Fibroblast of lung (primary cell): ENCODE measurements at places on chromosomes 7 and 10. TPM values are rescaled to one million over a fixed set of nuclear protein-coding genes. Genes with fewer than 3 reads are reported as not detected.

Gene FEZF1
- polyA plus RNA-seq: not detected in 2 replicates

Gene CTNNA3
- not detected in 2 replicates for polyA plus RNA-seq

Gene KEL
- polyA plus RNA-seq: 0.05 TPM in 1 of 2 replicates, not detected in the other

Gene MEIG1
- polyA plus RNA-seq: 0.18 TPM in 1 of 2 replicates, not detected in the other

Gene PTPRZ1
- polyA plus RNA-seq: 0.05 and 0.09 TPM in 2 replicates

DNA sequence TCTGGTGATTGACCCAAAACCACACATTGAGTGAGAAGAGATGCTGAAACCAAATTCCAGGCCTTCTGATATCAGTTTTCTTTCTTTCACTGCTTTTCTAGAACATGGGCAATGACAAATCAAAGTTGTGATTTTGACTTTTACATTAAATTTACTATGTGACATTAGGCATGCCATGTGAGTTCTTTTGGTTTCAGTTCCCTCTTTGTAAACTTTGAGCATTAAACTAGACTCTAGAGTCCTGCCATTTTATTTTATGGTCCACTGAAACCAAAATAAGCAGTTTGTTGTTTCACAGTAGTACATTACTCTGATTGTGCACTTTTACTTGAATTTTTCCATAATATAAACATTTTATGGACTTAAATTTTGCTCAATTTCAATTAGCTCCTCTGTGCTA lies 381.1 kb upstream of the SEMA3D start:
- H3K4me1 ChIP-seq: no peaks in the 10 kb centered on the region
- H3K36me3 ChIP-seq: no peaks in the 10 kb centered on the region
- H3K27me3 ChIP-seq: no peaks in the 10 kb centered on the region

DNA sequence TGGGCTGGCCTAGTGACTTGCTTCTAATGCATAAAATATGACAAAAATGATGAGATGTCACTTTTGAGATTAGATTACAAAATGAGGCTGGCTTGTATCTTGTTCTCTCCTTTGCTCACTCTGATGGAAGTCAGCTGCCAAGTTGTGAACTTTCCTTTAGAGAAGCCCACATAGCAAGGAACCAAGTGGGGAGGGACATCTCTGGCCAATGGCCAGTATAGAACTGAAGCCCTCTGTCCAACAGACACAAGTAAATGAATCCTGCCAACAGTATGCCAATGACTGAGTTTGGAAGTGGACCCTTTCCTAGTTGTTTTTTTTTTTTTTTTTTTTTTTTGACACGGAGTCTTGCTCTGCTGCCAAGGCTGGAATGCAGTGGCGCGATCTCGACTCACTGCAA lies 3.3 kb downstream of the ZC3HC1 start:
- H3K36me3 ChIP-seq: no peaks in the 10 kb centered on the region
- no peaks in the 10 kb centered on the region for H3K4me1 ChIP-seq
- no peaks in the 10 kb centered on the region for H3K27me3 ChIP-seq
- DNase-seq: no peak
- H3K4me3 ChIP-seq: no peak overlapping the region
- H3K27ac ChIP-seq: no peak overlapping the region

DNA sequence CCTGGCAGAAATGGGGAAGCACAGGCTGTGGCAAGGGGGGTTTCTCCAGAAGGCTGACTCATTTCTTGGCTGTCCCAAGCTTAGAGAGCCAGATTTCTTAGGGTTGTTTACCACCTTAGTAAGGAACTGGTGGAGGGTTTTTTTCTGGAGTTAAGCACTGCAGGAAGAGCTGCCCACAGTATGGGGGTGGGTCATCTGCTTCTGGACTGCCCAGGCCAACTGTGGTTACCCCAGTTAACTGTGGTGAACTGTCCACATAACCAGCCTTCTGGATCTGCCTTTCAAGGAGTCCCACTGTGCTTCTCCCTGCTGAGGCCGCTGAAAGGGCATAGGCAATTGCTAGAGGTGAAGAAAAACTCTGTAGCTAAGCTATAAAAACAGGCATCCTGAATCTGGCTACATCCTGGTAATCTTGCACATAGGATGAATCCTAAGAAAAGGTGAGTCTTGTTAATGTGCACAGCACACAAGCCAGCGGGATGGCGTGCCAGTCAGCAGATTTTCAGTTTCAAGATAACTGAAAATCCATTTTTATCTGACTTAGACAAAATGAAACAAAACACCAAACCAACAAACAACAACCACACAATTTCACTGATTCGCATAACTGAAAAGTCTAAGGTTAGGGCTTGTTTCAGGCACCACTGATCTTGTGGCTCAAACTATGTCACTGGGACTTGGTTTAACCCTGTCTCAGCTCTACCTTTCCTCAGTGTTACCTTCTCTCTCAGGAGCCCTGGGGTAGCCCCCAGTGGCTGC lies 21.6 kb upstream of the TSPAN33 start:
- H3K4me3 ChIP-seq: no peak overlapping the region
- H3K27ac ChIP-seq: no peak overlapping the region
- H3K36me3 ChIP-seq: no peaks in the 10 kb centered on the region
- H3K27me3 ChIP-seq: peaks cover 14% of the 10 kb centered on the region
- H3K4me1 ChIP-seq: no peaks in the 10 kb centered on the region

- DNase-seq: peak; percentile 89
- H3K36me3 ChIP-seq: no peaks in the 10 kb centered on the region
- no peaks in the 10 kb centered on the region for H3K27me3 ChIP-seq
- H3K4me3 ChIP-seq: no peak overlapping the region
These were observed 91.6 kb downstream of the HECW1 start for GRCh38 chr7:43204081-43204480.

DNA sequence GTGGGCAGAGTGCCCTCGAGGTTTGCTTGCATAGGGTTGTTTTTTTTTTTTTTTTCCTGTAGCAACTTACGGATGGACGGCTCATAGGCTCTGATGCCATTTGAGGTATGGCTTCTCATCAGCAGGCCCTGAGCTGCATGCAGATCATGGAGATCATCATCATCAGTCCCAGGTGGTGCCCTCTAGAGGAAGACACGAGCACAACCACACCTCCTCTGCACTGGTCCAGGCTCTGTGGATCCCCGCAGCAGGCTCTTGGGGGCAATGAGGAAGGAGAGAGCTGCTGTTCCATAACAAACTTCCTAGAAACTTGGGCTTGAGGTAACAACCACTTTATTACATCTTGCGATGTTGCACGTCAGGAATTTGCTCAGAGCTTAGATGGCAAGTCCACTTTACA lies 132.7 kb upstream of the CXCL12 start:
- no peaks in the 10 kb centered on the region for H3K36me3 ChIP-seq
- no peak for DNase-seq
- H3K4me3 ChIP-seq: no peak overlapping the region
- H3K27ac ChIP-seq: no peak overlapping the region
- H3K4me1 ChIP-seq: no peaks in the 10 kb centered on the region

DNA sequence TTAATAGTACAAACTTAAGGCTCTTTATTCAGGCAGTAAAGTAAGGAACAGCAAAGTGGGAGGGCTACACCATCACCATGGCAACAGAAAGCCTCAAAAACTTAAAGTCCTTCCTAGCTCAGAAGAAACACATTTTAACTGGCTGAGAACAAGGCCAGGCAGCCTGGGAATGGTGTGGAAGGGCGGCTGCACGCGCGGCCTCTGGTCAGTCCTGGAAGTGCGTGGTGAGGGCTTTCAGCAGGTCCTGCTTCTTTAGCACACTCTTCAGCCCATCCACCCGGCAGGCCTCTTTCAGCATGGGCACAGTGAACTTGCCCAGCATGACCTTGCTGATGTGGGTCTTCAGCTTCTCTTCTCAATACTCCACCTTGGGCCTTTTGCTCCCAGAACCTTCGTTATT lies 133.0 kb downstream of the CYP26A1 start:
- no peaks in the 10 kb centered on the region for H3K4me1 ChIP-seq
- H3K4me3 ChIP-seq: no peak overlapping the region
- no peaks in the 10 kb centered on the region for H3K36me3 ChIP-seq
- no peaks in the 10 kb centered on the region for H3K27me3 ChIP-seq
- no peak for DNase-seq

DNA sequence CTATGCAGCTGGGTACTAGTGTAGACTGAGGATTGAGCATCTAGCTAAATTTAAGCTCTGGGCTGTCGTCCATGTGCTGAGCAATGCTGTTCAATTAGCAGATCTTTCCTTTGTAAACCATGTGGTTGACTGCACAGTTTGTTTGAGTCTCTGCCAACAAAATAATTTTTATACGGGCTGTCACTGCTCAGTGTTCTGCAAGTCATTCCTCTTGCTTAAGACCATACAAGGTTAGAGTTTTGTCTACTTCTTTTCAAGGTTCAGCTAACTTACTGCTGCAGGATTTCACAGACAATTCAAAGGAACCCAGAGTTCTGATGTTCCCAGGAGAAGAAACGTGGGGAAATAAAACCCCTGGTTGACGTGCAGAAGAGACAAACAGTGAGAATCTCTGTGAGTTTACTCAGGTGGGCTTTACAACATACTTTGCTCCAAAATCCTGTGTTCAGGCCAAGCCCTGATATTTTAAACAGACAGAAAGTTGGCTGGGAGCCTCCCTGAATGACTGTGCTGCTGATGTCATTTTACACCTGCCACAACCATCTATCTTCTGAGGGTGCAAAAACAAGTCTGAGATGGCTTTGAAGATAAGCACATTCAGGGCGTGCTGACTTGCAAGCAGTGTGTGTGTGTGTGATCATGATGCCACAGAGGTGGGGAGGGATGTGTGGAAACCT lies 177.1 kb upstream of the SVIL start:
- H3K4me1 ChIP-seq: peaks cover 15% of the 10 kb centered on the region
- no peaks in the 10 kb centered on the region for H3K36me3 ChIP-seq
- H3K27me3 ChIP-seq: no peaks in the 10 kb centered on the region
- peak; percentile 99 for DNase-seq
- no peak overlapping the region for H3K4me3 ChIP-seq

- no peak overlapping the region for H3K27ac ChIP-seq
- no peaks in the 10 kb centered on the region for H3K27me3 ChIP-seq
- H3K36me3 ChIP-seq: no peaks in the 10 kb centered on the region
- DNase-seq: no peak
- H3K4me3 ChIP-seq: no peak overlapping the region
These were observed 506.5 kb downstream of the TCERG1L start for GRCh38 chr10:130804778-130805634.

DNA sequence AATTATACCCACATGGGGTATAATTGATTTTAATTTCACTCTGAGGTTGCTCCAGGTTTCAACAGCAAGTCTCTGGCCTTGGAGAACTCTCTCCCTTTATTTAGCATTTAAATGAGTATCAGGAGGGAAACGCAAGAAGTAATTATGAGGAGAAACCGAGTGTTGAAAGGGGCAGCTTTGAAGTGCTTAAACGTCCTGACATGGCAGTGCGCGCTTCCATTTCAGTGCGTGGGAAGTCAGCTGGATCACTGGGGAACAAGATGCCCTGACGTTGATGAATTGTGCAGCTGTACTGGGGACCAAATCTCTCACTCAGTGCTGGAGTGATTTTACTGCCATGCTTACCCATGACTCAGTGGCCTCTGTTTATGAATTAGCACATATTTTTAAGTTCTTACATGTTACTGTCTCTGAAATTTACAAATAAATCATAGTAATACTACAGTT lies 106.0 kb upstream of the PRR15 start:
- no peaks in the 10 kb centered on the region for H3K36me3 ChIP-seq
- H3K4me3 ChIP-seq: no peak overlapping the region
- DNase-seq: peak; percentile 47
- H3K4me1 ChIP-seq: no peaks in the 10 kb centered on the region
- no peak overlapping the region for H3K27ac ChIP-seq
- H3K27me3 ChIP-seq: no peaks in the 10 kb centered on the region
